Activated CD4-positive, alpha-beta T cell treated with anti-CD3 and anti-CD28 coated beads, Interleukin-2, amount 50 U/mL, for 16 hours (primary cell): ENCODE measurements at places on chromosomes 16 and 17.

DNA sequence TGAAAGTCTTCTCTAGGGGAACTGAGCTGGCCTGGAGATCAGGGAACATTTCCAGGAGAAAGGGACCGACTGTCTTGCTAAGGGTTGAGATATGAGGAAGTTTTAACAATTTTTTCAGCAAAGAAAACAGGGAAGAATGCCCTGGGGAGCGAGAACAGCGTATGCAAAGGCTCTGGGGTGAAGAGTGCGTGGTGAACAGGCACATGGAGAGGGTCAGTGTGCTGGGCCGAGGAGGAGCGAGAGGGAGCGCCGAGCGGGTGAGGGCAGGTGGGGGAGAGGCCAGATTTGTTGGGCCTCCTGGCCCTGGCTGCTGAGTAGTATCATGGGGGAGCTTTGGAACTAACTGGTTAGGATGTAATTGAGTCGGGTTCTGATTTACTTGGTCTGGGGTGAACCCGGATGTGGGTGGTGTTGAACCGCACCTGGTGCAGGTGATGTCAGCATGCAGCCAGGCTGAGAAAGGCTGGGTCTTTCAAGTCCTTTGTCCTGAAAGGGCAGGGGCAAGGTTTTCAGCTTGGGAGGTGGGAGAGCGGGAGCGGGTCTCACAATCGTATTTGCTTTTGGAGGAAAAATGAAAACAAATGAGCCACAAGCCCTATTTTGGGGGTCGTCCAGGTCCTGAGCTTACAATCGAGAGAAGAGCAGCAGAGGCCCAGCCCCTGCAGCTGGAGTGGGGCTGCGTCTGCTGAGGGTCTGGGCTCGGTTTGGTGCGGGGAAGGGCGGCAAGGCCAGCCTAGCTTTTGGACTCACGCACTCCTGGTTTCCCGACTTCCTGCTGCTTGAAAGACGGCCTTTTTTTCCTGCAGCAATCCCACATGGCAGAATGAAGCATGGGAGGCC, 11.1 kb upstream of the WFDC1 start:
- DNase-seq, result no peak

DNA sequence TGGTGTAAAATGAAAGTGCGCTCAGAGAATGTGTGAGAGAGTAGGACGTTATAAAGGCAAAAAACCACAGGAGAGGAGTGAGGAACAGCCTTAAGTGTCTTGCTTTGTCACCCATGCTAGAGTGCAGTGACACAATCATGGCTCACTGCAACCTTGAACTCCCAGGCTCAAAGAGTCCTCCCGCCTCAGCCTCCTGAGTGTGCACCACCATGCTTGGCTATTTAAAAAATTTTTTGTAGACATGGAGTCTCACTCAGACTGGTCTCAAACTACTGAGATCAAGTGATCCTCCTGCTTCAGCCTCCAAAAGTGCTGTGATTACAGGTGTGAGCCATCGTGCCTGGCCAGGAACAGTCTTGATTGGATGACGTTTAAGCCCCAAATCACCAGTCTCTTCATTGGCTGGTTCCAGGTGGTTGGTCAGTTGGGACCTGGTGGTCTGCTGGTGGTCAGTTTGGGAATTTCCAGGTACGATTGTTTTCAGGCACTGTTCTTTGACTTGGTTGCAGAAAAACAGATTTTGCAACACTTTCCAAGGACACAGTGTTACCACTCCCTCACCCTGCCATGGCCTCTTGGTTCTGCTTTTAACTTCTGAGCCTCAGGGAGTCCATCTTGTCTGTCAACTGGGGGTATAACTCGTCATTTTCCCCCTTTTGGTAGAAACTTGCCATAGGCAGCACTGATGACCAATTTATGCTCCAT, 21.2 kb downstream of the DHODH start:
- DNase-seq, result no peak

- no peak for DNase-seq
Observed at GRCh38 chr17:71937914-71938313, 182.9 kb upstream of the SOX9 start.

- DNase-seq, result peak; percentile 39
Observed at GRCh38 chr17:5282642-5283217, 646 bp downstream of the RABEP1 start.

DNA sequence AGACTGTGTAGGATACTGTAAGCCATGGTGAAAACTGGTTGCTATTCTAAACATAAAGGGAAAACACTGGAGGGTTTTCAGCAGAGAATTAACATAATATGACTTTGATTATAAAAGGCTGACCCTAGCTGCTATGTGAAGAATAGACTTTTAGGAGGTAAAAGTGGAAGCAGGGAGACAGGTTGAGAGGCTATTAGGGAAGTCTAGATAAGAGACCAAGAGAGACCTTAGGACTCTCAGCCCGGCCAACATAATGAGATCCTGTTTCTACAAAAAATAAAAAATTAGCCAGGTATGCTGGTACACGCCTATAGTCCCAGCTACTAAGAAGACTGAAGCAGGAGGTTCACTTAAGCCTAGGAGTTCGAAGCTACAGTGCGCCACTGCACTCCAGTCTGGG, 393.2 kb upstream of the PMFBP1 start:
- no peak for DNase-seq

DNA sequence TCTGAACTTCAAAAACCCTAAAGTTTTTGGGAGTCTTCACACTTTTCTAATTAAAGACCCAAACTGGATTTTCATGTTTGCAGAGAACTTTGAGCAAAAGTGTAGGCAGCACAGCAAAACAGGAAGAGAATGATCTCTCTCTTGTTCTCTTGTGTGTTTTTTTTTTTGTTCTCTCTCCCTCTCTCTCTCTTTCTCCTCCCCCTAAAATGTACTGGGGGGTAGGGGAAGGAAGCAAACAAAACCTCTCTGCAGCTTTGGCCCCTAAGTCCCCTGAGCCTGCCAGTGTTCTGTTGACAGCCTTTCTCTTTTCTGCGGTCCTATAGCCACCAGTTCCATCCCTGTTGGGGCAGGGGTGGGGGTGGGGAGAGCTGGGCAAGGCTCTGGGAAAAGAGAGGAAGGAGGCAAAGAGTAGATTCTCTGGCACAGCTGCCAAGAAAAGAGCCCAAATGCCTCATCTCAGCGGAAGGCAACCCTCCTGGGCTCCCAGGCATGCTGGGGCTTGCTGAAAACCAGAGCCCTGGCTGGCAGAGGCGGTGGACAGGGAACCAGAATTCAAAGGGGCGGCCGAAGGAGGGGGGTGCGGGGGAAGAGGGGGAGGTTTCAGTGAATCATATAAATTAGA, 295.3 kb downstream of the SOX9 start:
- DNase-seq, result no peak

DNA sequence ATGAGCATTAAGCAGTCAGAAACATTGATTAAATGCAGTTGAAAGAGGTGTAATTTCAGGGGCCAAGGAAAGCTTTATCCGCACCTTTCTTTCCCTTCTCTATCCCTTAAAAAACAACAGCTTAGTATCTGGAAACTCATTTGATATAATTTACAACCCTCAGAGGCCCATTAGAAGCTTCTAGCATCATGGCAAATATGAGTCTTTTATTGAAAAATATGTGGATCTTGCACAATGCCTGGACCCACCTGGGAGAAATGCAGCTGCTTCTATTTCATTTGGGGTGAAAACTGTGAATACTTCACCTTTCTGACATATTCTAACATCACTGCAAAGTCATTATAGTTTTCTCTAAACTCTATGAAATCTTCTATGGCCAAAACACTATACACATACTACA, 492.2 kb upstream of the PSMD7 start:
- no peak for DNase-seq

DNA sequence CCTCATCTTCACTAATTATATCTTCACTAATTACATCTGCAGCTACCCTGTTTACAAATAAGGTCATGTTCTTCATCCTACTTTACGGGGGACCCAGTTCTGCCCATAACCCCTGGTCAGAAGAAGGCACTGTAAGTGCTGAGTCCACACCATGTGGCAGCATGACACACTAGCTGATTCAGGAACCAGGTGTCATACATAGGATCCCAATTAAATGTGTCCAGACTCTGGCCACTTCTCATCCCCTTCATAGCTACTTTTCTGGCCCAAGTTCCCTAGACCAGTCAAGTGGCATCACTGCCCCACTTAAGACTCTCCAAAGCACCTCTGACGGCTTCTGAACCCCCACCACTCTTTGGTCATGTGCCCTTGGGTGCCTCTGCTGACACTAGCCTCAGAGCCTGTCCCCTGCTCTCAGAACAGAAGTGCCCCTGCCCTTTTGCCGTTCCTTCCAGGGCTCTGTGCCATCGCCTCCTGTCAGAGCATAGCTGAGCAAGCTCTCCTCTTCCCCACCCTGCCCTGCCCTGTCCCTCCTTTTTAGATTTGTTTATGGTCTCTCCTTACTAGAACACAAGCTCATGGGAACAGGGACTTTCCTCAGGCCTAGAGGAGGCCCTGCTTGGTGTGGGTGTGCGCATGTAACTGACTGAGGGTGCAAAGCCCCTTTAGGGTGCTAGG, 61.1 kb downstream of the B9D1 start:
- no peak for DNase-seq

DNA sequence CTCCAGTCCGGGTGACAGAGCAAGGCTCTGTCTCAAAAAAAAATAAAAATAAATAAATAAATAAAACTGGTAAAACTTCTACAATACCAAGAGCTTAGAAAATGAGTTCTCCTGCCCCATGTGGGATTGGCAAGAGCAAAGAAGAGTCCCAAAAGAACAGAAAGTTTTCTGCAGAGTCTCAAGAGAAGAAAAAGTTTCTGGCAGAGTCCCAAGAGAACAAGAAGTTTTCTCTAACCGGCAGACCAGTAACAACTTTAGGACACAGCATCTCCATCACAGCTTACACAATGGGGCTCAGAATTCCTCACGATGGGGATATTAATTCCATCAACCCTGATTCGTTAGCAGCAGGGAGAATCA, 1.1 kb downstream of the SLC39A11 start:
- no peak for DNase-seq

- DNase-seq, result no peak
Observed at GRCh38 chr16:20326321-20326720, 992 bp downstream of the GP2 start.

DNA sequence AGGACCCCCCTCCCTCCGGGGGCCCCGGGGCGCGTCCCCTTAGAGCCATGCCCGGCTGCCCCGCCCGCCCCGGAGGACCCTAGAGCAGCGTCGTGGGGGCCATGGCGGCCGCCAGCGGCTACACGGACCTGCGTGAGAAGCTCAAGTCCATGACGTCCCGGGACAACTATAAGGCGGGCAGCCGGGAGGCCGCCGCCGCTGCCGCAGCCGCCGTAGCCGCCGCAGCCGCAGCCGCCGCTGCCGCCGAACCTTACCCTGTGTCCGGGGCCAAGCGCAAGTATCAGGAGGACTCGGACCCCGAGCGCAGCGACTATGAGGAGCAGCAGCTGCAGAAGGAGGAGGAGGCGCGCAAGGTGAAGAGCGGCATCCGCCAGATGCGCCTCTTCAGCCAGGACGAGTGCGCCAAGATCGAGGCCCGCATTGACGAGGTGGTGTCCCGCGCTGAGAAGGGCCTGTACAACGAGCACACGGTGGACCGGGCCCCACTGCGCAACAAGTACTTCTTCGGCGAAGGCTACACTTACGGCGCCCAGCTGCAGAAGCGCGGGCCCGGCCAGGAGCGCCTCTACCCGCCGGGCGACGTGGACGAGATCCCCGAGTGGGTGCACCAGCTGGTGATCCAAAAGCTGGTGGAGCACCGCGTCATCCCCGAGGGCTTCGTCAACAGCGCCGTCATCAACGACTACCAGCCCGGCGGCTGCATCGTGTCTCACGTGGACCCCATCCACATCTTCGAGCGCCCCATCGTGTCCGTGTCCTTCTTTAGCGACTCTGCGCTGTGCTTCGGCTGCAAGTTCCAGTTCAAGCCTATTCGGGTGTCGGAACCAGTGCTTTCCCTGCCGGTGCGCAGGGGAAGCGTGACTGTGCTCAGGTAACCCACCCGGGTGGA, 759 bp downstream of the ALKBH5 start:
- DNase-seq, result peak; percentile 63

- DNase-seq, result no peak
Observed at GRCh38 chr16:52553322-52553721, 6.4 kb upstream of the TOX3 start.

DNA sequence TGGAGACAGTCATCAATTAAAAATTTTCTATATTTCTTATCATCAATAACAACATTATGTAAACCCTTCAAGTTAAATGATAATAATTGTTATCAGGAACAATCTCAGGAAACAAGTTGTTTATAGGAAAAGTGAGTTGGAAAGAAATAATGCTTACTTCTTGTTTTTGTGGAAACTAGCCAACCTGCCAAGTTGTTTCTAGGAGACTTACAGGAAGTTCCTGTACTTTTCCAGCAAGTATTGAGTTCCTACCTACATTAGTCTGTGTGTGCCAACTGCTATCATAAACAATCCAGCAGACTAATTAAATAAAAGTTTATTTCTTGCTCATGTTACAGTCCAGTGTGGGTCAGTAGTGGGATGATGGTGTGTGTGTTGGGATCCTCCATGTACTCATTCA, 1.6 kb upstream of the CCL14 start:
- no peak for DNase-seq

DNA sequence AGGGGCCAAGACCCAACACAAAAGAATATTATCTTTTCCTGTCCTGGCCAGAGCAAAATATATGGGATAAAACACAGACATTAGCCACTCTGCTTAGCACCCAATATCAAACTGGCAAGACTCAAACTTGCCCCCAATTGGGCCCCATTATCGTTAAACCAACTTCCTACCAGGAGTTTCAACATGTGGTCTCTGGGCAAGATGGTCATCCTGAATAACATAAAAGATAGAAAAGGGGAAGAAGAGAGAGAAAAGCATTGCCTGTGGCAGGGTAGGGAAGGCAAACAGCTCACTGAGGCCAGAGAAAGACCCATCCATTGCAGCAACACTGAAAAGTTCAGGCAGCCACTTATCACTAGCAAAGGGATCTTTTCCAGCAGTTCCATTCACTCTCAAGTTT, 502.1 kb downstream of the KIF2B start:
- no peak for DNase-seq

DNA sequence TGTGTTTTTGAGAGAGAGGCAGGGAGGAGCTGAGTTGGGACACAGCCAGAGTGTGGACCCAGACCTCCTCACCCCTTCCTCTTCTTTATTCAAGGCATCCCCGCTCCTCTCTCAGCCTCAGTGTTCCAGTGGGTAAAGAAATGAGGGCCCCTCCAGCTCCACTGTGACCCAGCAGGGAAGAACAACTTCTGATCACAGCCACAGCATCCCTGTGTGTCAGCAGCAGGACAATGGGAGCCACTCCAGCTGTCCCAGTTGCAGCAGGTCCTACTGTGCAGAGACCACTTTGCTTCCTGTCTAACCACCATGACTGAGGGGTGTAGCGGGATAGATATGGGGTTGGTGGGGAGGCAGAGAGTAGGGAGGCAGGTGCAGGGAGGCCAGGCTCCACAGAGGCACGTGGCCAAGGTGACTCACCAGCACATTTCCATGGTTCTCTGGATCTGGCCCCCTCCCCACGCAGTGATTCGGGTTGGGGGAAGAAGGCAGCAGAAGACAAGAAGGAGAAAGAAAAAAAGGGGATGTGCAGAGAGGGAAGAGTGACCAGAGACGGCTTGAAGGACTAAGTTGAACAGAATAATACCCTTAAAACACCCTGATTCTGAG, 24.5 kb downstream of the PIK3R5 start:
- DNase-seq, result no peak

DNA sequence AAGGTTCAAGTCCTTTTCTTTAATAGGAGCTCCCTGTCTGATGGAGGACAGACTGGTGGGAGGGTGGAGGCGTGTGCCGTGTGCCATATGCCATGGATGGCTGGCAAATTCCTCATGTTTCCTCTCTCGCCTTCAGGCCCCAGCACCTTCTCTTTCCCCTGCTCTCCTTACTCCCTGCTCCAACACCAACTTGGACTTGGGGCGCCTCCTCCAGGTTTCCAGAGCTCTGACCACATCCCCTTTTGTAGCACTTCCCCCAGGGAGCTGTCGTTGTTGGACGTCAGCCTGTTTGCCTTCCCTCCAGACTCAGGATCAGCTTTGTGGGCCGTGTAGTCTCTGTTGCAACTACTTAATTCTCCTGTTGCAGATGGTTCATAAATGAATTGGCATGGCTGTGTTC, 30.7 kb downstream of the TMC7 start:
- no peak for DNase-seq
